ENCODE measurements at places on chromosomes 7 and 10.

DNA sequence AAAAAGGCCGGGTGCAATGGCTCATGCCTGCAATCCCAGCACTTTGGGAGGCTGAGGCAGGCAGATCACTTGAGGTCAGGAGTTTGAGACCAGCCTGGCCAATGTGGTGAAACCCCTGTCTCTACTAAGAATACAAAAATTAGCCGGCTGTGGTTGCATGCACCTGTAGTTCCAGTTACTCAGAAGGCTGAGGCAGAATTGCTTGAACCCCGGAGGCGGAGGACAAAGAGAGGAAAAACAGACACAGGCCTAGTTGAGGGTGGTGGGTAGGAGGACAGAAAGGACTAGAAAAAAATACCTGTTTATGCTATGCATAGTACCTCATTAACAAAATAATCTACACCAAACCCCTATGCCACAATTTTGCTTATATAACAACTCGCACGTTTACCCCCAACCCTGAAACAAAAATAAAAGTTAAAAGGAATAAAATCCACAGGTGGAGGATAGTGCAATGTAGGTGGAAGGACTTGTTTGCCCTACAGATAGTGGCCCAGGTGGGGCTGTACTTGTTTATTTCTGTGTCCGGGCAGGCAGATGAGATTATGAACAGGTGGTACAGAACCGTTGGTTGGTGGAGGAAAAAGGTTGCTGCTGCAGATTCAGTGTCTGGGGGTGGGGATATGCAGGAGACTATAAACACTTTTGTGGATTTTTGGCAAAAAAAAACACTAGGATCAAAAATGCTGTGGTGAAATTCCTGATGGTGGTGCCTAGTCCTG lies 5.1 kb downstream of the ZNF680 start:
- DNase-seq = no peak

GRCh38 chr7:129831424-129832058 lies 121.2 kb downstream of the UBE2H start:
- DNase-seq = peak; percentile 33

- DNase-seq = no peak
These were observed 53.5 kb upstream of the AGBL3 start for GRCh38 chr7:134932707-134933370.

- no peak for DNase-seq
These were observed 441 bp downstream of the FBH1 start for GRCh38 chr10:5890452-5890915.

Measured in left lobe of liver (tissue), 2 donors.